Activated CD4-positive, alpha-beta T cell treated with anti-CD3 and anti-CD28 coated beads, Interleukin-2, amount 50 U/mL, for 4 hours (primary cell): ENCODE measurements at places on chromosomes 5 and 9.

- no peak for DNase-seq
These were observed 13.9 kb upstream of the LPCAT1 start for GRCh38 chr5:1537603-1538154.

DNA sequence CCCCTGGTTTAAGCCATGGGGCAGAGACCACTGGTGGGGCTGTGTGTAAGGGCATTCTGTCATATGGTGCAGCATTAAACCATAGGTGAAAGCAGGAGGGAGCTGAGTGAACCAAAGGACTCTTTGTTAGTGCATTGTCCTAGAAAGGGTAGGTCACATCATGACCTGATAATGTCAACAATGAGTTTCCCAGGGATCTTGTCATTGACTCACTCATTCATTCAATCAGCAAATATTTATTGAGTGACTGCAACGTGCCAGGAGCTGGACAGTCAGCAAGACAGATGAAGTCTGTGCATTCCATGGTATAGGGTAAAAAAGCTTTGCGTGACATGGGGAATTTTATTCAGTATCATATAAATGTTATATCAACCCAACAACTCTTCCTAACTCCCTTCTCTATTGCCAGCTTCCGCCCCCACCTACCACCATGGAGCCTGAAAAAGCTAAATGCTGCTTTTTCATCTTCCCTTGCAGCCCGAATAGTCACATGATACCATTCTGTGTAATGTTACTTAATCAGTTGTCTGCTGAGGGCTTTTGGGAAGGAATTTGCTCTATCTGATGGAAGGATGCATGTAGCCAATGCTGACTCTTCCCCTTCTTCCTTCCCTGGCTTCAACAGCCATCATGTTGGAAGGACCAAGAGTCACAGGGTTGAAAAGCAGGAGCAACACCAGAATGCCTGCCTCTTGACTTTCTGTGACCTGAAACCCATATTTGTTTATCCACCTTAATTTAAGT is 11.5 kb upstream of the OTULINL start:
- no peak for DNase-seq

GRCh38 chr9:2597483-2597882 is 24.1 kb upstream of the VLDLR start:
- DNase-seq = no peak

- DNase-seq = no peak
These were observed 356.9 kb downstream of the SLIT3 start for GRCh38 chr5:168944004-168944403.

DNA sequence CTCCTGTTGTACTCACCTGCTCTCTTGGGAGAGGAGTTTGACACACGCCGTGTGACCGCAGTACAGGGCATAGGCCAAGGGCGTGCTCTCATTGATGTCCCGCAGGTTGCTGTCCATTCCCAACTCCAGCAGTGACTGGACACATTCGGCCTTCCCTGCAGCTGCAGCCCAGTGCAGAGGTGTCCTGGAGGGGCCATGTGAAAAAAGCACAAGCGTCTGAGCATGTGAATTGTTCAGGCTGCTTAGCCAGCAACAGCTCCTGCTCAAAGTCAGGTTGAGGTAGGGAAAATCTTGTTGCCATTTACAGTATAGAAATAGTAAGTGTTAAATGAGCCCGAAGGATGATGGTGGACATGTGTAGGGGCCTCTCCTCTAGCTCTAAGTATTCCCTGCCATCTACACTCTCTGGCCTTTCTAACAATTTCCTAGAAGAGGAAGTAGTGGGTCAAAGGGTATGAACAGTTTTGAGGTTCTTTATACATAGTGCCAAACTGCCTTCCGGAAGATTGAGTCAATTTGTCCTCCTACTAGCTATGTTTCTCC is 116.5 kb downstream of the ANKRD55 start:
- DNase-seq = no peak

GRCh38 chr9:87717456-87717855 is 8.5 kb upstream of the CTSL start:
- no peak for DNase-seq

GRCh38 chr5:107329850-107330249 is 340.9 kb downstream of the EFNA5 start:
- no peak for DNase-seq

DNA sequence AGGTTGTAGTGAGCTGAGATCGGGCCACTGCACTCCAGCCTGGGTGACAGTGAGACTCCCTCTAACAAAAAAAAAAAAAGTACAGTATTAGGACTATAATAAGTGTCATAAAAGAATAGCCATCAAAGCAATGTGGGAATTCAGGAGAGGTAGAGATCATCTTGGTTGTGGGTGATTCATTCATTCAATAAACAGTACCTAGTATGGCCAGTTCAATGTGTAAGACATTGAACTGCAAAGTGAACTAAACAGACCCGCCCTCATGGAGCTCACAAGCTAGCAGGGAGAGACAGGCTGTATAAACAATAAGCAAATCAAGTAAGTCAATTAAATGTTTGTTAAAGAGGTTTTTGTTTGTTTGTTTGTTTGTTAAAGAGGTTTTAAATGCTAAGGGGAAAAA is 146.1 kb upstream of the RANBP3L start:
- no peak for DNase-seq

GRCh38 chr5:157265714-157266285 is at the start of gene CYFIP2:
CYFIP2 (plus strand) TSS chr5:157266123; CDS start chr5:157285362, 19,239 bp downstream.
- DNase-seq = peak; percentile 74

DNA sequence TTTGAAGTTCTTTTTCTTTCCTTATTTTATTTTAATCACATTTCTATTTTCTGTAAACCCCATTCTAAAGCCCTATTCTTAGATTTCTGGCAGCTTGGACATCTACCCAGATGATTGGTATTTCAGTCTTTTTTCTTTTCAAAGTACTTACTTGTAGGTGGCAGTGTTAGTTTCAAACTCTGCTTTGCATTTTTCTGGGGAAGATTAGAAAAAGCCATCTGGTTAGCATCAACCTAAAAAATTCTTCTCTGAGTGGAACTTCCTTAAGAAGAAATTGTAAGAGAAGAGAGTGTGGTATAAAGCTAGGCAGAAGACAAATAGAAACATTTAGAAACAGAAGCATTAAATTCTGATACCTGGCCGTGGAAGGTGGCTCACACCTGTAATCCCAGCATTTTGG is 17.2 kb upstream of the TENT2 start:
- DNase-seq = no peak

DNA sequence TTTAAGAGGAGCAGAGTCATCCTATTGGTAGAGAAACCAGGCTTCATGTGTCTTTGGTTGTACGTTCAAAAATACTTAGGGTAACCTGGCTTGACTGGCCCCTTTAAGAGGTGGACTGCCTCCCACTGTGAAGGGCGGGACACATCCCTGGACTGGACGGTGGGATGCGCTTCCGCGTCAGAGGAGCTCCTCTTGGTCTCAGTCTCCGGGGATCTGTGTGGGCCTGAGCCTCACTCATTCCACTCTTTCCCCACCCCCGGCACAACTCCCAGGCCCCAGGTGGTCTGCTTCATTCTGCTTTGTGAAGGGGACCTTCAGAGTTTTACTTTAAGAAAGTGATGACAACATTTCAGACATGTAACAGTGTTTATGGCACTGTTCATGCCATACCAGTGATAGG is 601.1 kb downstream of the IRX1 start:
- no peak for DNase-seq

DNA sequence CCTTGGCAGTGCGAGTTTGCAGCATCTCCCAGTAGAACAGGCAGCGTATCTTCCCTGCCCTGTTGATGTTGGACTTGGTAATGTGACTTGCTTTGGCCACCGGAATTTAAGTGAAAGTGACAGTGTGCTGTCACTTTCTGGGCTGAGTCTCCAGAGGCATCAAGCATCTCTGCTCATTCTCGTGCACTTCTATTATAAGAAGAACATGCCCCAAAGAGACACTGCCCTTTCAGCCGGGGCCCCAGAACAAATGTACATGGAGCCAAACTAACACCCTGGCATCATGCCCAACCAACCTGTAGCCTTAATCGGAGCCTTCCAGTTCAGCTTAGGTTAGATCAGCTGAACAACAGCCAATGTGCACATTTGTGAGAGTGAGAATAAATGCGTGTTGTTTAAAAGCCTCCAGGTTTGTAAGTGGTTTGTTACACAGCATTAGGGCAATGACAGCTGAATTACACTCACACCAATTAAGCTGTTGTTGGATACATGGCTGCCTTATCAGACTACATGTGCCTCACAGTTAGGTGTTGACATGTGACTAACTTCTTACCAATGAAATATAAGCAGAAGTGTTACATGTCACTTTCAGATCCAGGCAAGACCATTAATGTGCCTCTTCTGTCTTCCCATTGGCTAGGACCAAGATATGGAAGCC is 22.1 kb upstream of the FRMD3 start:
- no peak for DNase-seq

DNA sequence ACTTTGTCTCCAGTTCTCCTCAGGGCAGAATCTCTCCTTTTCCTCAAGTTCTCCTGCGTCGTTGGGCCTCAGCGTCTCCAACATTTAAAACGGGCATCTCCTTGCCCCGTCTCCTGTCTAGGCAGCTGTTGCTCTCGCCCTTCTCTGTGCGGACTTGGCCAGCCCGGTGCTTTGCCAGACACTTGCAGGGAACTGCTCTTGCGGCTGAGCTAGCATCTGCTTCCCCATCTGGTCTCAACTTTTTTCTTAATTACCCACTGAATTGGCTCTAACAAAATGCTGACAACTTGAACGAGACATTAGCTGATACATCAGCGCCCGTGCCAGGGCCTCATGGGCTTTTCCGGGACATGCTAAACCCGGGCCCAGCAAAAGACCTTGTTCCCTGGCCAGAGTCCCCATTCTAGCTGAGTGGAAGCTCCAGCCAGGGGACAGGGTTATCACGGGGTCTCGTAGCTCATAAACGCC is 25.1 kb downstream of the ZNF618 start:
- DNase-seq = no peak

DNA sequence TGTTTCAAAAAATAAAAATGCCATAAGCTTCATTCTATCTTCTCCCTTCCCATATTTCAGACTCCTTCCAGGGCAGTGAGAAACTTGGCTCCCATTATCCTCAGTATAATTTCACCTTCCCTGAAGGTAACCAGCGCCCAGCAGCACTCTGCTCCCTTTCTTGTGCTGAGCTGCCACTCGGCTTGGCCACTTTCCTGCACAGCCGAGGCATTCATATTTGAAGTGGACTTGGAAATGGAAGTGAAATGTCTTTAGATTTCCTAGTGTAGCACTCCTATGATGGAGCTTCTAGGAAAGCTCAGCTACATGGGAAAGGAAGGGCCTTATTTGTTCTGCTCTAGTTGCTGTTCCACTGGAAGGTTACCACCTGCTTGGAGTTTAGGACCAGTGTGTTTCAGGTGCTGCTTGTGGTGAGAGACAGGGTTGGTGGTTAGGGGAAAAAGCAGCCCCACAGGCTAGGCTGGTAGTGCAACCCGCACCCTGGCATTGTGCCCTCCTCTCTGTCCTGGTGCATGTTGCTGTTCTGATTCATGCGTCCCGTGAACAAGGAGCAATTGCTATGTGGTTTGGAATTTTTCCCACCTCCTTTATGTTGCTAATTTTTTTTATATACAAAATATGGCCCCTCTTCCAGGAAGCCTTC is 53.8 kb downstream of the RAD23B start:
- no peak for DNase-seq

GRCh38 chr9:38181866-38182265 is 112.8 kb upstream of the SHB start:
- DNase-seq = no peak

GRCh38 chr9:115006660-115007059 is 76.3 kb upstream of the TNFSF8 start:
- peak; percentile 15 for DNase-seq

DNA sequence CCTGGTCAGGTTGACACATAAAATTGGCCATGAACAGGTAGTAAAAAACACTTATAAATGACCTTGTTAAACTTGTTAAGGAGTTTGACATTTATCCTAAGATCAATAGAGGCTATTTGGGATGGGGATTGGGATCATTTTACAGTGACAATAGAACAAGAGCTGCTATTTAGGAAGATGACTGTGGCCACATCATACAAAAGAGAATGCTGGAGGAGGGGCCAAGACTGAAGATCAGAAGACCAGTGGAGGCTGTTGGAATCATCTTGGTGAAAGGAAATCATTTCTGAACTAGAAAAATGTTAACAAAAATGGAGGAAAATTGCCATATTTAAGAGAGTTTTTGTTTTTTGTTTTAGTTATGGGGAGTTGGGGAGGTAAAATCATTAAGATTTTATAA is 304.8 kb upstream of the TLE4 start:
- DNase-seq = no peak

DNA sequence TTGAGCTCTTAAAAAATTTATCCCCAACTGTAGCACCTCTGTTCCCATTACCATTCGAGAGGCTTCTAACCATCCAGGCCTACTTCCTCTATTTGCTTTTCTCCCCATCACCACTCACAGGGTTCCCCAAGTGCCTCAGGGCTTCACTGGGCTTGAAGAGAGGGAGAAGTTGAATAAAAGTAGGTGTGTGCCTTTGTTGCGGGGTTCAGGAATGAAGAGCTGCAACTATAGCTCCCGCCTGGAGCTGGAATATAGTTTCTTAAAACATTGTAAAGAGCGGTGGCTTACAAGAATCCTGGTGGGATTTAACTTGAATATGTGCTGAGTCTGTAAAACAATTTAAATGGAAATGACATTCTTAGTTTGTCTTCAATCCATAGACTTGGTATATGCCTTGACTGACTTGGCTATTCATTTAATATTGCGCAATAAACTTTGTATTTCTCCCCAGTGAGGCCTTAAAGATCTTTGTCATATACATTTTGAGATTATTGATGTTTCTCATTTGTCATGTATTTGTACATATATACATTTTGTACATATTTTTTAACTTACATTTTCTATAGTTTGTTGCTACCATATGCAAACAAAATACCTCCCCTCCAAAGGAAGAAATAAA is 7.2 kb downstream of the ENTREP1 start:
- no peak for DNase-seq

GRCh38 chr5:135085133-135085935 is 51.3 kb upstream of the PITX1 start:
- no peak for DNase-seq

DNA sequence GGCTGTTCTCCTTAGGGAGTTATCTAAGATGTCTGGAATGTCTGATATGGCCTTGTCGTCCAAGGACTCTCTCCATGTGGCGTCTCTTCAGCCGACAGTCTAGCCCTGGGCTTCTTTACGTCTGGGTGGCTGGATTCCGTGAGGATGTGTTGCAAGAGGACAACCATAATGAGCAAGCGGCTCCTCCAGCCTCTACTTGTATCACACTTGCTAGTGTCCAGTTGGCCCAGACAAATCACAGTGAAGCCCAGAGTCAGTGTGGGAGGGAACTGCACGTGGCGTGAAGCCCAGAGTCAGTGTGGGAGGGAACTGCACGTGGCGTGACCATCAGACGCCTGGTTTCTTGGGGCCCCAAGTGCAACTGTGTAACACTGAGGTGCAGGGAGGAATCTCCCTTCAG is 61.1 kb downstream of the COL23A1 start:
- DNase-seq = no peak

DNA sequence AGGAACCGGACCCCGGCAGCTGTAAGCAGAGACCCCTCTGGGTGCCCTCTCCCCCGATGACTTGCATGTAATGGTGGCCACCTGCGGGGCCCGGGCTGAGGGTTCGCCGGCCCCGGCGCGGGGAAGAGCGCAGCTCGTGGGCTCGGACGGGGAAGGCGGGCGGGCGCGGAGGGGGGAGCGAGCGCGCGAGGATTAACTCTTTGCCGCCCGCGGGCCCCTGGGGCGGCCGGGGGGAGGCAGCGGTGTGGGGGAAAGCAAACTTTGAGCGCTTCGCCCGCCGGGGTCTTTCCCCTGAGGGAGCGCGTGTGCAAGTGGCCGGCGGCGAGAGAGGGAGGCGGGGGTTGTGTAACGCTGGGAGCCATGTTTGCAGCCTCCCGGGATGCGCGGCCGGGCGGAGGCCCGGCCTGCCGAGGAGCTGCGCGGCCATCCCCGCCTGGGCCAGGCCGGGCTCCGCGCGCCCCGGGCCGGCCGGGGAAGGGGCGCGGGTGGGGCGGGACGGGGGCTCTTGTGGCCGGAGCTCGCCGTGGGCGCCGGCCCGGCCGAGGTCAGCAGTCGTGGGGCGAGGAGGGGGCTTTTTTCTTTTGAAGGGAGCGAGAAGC is 547 bp downstream of the ANP32B start:
- DNase-seq = peak; percentile 54
